ENCODE measurements at places on chromosomes 1 and 21.

DNA sequence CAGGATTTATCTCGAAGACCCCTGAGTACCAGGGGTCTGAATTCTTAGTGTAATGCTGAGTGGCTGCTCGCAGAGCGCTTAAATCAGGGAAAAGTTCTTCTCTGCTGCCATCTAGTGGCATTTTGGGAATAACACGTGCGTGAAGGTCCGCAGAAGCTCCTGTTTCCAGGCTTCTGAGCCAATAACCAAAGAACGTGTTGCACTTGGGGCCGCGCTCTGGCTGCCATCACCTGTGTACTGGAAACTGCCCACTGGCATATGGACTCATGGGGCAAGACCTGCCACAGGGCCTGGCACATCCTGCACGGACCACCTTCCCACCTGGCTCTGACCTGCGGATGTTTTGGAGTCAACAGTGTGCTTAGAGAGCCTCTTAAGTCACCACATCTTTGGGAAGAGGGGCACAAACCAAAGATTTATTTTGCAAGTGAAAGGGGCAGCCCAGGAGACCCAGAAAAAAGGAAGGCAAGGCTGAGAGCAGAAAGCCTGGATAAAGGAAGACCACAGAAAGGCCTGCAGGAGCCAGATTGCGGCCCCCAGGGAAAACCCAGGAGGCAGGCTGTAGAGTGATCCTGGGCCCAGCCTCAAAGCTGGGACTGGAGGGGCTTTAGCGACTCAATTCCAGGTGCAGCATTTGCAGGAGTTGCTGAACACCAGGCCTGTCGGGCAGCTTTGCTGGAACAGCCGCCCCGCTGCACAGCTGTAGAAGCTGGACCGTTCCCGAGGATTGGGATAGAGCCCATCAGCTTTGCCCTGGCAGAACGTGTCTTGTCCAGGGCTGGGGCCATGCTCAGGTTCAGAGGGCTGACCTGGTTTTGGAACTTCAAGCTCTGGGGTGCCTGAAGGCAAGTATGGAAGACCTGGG lies 13.0 kb downstream of the CHIT1 start:
- DNase-seq: peak; percentile 14

DNA sequence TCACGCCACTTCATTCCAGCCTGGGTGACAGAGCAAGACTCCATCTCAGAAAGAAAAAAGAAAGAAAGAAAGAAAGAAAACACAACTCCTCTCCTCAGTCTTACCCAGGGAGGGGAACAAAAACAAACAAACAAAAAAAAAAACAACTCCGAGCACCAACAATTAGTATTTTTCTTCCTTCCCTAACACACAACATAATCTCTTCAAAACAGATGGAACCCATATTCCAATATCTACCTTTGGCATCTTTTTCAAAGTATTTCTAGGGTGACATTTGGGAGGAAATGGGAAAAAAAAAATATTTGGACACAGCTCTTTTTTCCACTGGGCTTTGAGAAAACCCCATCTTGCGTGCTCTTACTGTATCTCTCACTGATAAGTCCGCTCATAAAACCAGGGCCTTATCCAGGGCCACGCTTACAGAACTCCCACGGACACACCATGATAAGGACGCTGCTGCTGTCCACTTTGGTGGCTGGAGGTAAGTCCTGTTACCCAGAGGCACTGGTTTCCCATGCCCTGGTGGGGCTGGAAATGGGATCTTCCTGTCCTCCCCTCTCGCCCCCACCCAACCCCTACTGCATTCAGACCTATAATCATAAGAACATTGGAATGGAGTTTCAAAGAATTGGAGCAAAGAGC lies at the start of gene CELA2A:
CELA2A (plus strand) TSS at position 420 of the 642 bp plus-strand sequence; CDS start at position 442, 22 bp downstream.
- no peak for DNase-seq

GRCh38 chr1:192601567-192601966 lies 26.0 kb downstream of the RGS1 start:
- no peak for DNase-seq

DNA sequence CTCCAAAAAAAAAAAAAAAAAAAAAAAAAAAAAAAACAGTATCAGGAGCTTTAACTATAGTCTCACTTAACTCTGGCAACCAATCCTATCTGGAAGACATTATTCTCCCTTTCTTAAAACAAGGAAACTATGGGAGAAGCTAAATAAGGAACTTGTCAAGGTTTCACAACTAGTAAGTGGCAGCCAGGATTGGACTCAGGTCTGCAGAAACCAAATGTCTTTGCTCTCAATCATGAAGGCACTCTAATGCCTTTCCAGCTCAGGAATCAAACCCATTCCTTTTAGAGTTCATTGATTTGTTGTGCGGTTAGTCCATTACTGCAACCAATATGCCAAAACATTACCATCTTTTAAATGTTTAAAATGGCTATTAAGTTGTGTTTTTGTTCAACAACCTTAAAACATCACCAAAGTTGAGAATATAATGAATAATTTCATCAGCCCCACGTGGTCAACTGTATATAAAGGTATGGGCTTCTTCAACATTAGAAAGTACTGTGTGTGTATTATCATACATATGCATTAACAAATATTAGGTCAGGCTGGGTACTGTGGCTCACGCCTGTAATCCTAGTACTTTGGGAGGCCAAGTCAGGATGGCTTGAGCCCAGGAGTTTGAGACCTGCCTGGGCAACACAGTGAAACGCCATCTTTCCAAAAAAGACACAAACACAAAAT lies 1.5 kb downstream of the EPRS1 start:
- DNase-seq: no peak

DNA sequence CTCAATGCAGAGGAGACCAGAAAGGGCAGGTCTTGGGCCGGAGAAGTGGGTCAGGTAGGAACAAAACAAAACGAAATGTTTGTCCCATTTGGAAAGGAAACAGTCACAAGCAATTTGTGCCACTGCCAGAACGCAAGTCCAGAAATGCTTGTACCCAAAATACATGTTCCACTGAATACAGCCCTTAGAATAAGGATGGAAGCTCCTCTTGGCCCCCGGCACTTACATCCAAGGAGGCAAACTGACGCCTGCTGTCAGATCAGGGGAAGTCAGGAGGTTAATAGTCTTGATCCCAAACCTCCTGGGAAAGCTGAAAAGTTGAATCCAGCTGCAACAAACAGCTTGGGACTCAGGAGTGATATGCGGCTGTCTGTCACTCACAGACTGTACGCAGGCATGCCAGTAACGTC lies 75.9 kb upstream of the GALNT2 start:
- no peak for DNase-seq

GRCh38 chr1:39132505-39133339 lies 71.8 kb upstream of the MACF1 start:
- no peak for DNase-seq

GRCh38 chr1:17789926-17790325 lies 34.8 kb downstream of the ACTL8 start:
- DNase-seq: no peak

DNA sequence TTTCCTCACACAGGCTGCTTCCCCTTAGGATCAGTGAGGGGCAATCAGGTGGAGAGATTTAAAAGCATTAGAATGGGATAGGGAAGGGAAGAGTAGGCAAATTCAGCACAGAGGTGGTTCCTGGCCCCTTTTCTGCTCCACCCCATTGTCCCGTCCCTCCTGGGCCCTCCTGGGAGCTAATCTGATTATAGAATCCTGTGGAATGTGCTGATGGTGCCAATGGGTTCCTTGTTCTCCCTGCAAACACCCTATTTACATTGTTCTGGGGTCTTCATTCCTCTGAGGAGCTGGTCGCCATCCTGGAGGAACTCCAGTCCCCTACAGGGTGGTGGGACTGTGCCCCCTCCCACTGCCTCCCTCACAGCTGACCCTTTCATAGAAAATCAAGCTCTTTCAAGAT lies 34.4 kb upstream of the LRP8 start:
- no peak for DNase-seq

- DNase-seq: no peak
Observed at GRCh38 chr1:204203206-204203767, 7.0 kb upstream of the KISS1 start.

DNA sequence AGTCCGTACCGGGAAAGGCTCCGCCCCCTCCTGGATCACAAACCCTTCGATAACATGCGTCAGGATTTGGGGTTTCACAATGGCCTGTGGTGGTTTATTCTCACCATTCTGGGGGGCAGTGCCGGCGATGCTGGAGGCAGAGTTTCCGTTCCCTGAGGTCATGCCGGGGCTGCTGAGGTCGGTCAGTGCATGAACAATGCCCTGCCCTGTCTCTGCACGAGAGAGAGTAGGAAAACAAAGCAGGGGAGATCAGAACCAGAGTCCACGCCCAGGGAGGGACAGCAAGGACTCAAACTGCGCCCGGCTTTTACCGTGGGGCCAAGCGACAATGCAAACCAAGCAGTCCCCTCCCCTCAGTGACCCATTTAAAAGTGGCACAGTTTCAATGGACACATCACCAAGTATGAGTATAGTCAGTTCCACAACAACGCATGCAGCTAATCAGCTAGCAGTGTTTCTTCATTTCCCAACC lies 13.2 kb upstream of the A3GALT2 start:
- DNase-seq: no peak

DNA sequence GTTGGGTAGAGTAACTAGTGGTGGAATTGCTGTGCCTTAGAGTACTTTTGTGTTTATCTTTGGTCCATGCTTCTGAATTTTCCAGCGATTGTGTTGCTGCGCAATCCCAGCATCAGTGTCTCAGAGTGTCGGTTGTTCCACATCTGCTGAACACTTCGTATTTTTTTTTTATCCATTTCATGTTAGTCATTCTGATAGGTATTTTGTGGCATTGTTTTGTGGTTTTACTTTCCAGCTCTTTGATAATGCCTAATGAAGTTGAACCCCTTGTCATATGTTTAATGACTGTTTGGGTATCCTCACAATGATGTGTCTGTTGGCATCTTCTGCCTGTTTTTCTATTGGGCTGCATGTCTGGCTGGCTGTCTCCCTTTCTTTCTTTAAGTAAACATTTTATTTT lies 13.6 kb downstream of the TUFT1 start:
- DNase-seq: no peak

DNA sequence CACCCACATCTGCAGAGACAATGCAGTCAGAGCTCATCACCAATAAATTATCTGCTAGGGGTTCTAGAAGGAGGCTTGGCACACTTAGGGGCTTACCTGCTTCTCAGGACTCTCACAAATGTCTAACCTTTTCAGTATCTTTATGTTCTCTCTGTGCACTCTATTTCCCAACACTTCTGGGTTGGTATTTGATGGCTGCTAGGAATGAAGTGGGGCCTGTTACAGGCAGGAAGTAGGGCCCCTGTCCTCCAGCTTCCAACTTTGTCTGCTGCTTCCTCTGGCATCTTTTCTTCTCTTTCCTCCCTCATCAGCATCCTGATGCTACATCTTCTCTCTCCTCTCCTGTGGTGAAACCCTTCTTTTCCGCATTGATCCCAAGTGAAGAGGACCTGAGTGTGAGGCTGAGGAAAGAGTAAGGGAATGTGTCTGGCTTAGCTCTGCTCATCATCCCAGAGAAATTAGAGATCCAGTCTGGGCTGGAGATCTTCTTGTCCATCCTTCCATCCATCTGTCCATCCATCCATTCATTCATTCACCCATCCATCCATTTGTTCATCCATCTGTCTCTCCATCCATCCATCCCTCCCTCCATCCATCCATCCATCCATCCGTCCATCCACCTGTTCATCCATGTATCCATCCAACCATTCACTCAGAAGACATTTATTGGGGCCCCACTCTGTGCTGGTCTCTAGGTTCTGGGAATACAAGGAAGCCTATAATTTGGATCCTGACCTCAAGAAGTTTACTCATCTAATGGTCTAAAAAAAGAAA lies 2.9 kb upstream of the CSRP1 start:
- no peak for DNase-seq

DNA sequence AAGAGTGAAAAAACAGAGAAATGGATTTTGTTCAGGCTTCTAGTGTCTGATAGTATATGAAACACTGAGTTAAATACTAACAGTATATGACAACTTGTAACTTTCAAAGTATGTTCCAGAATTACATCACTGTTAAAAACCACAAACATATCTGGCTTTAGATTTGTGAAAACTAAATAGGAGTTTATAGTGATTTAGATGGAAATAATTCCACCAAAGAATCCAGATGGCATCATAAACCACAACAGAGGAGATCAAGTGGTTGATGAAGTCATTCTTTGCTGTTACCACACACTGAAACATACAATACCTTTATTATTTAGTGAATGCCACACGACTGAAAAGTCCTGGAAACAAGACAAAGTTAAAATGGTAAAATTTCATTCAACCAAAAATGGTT lies 37.2 kb downstream of the ALG14 start:
- no peak for DNase-seq

GRCh38 chr1:52111492-52111891 lies 30.4 kb upstream of the ZFYVE9 start:
- DNase-seq: no peak

DNA sequence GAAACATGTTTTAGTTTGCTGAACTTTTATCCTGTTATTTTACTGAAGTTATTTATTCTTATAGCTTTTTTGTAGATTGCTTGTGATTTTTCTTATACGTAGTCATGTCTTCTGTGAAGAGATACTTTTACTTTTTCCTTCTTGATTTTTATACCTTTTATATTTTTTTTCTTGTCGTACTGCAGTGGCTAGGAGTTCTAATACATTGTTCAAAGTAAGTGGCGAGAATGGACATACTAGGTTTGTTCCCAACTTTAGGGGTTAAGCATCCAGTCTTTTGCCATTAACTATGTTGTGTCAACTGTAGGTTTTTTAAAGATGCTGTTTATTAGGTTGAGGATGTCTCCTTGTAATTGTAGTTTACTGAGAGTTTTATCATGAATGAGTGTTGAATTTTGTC lies 36.3 kb downstream of the MAN1A2 start:
- no peak for DNase-seq

GRCh38 chr21:44531606-44532564 lies 8.1 kb downstream of the KRTAP10-1 start:
- no peak for DNase-seq

DNA sequence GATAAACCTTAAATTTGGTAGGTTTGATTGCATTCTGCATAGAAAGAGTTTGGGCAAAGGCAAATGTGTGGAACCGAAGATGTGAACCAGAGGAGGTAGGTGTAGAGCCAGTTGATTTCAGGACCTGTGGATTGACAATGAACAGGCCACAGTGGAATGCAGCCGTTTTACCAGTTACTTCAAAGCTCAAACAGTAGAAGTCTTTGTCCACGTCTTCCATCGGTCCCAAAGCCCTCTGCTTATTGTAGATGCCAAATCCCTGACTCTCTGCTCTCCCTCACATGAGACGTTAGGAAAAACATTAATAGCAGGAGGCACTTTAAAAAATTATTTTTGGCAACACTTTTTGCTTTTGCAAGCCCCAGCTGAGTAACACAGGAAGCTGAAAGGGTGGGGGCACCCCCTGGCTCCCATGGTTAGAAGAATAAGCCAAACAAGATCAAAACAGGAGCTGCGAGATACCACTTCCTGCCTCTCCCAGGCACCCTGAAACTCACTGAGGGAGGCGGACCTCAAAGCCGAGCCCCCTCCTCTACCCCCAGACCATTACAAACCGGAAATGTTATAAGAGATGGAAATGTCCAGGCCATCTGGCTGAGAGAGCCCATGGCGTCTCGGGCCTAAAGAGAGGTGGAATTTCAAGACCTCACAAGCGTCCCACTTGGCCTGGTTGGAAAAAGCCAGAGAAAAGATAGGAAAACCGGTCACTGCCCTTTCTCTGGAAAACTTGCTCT lies 13.5 kb downstream of the TRAF3IP3 start:
- peak; percentile 36 for DNase-seq

DNA sequence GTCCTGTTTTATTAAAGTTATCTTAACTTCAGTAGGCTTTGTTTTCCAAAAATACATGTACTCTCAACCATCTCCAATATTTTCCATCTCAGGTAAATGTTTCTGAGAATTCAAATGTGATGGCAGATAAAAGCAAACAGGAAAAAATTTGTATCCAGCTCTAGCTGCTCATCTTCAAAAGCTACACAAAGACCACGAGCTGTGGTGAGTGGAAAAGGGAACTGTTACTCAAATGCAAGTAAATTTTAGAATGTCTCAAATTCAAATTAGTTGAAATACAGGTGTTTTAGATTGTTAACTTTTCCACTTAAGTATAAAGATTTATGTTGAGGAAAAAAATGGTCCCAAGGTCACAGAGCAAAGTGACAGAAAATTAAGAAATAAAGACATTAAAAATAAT lies 216.0 kb downstream of the SLC45A1 start:
- no peak for DNase-seq

Data from stimulated activated CD4-positive, alpha-beta T cell treated with anti-CD3 and anti-CD28 coated beads, Interleukin-1b, Interleukin-23, amount 100 ng/mL, for 1 hour (primary cell).